ENCODE measurements at places on chromosomes 4 and X. TPM values are rescaled to one million over a fixed set of nuclear protein-coding genes. Genes with fewer than 3 reads are reported as not detected.

GAGE12G gene
- total RNA-seq, result not detected

CT45A10 gene
- not detected for total RNA-seq

NMU gene
- total RNA-seq, result 4.7 TPM

ADGRG2 gene
- under 0.01 TPM for total RNA-seq

CFAP99 gene
- total RNA-seq, result not detected

AREG gene
- total RNA-seq, result 714 TPM

EDA2R gene
- total RNA-seq, result 5.1 TPM

ANXA10 gene
- total RNA-seq, result not detected

SLC6A14 gene
- total RNA-seq, result 19.8 TPM

HSD17B11 gene
- total RNA-seq, result 2.6 TPM

EDNRA gene
- 8.8 TPM for total RNA-seq

POU3F4 gene
- not detected for total RNA-seq

MAP9 gene
- 7.2 TPM for total RNA-seq

CD38 gene
- not detected for total RNA-seq

GPR82 gene
- not detected for total RNA-seq

PHEX gene
- 1.7 TPM for total RNA-seq

PCDH19 gene
- 0.21 TPM for total RNA-seq

SSX4 gene
- total RNA-seq, result not detected

GUF1 gene
- 27.0 TPM for total RNA-seq

GRIA3 gene
- not detected for total RNA-seq

CLDN34 gene
- total RNA-seq, result 0.14 TPM

MFAP3L gene
- total RNA-seq, result 8.0 TPM

STATH gene
- total RNA-seq, result not detected

ADH7 gene
- 3.8 TPM for total RNA-seq

Data from nasal cavity respiratory epithelium epithelial cell of viscerocranial mucosa (primary cell).